Activated T-cell treated with anti-CD3 and anti-CD28 coated beads, Interleukin-2, amount 50 U/mL, for 72 hours (primary cell): ENCODE measurements at places on chromosomes 3 and 15.

- DNase-seq = no peak
These were observed 109.6 kb upstream of the TMCO5A start for GRCh38 chr15:37824717-37825382.

DNA sequence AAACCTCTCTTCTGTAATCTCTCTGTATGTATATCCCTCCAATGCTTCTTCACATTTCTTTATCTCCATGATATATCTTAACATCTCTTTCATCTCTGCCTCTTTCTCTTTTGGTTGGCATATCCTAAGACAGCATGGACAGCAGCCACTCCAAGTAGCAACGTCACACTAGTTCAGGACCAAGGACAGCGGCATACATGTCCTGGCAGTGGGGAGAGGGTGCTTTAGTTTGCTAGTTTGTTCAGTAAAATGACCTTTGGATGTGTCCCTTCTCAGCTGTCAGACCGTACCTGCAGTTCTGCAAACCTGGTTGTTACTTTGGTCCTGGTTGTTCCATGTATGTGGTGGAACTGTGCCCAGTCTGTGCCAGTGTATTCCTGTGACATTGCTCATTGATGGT, 225.6 kb upstream of the ROPN1 start:
- DNase-seq = peak; percentile 20

- no peak for DNase-seq
These were observed 146.0 kb upstream of the FRMD4B start for GRCh38 chr3:69531576-69532546.

- DNase-seq = no peak
These were observed 147.3 kb upstream of the ZNF385D start for GRCh38 chr3:21898316-21898715.

DNA sequence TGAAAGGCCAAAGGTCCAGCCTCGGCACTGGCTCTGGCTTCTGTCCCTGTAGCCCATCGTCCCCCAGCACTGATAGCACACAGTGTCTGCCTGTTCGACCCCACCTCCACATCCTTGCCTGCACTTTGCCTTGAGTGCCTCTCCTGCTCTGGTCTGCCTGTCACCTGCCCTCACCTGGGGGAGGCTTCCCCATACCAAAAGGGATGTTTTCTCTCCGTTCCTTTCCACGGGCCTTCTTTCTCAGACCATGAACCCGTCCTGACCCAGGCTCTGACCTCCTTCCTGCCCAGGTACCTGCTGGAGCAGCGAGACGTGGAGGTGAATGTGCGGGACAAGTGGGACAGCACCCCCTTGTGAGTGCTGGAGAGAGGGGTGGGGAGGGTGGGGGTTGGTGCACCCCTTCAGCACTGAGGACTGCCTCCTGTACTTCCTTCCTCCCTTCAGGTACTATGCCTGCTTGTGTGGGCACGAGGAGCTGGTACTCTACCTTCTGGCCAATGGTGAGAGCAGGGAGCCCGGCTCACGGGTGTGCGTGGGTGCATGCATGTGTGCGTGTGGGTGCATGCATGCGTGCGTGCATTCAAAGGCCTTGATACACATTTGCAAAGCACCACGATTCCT, 1.5 kb downstream of the ABTB1 start:
- no peak for DNase-seq

- no peak for DNase-seq
These were observed 149.5 kb upstream of the EPHA3 start for GRCh38 chr3:88957711-88958439.

GRCh38 chr15:27089233-27089586, 118.2 kb downstream of the GABRG3 start:
- no peak for DNase-seq

DNA sequence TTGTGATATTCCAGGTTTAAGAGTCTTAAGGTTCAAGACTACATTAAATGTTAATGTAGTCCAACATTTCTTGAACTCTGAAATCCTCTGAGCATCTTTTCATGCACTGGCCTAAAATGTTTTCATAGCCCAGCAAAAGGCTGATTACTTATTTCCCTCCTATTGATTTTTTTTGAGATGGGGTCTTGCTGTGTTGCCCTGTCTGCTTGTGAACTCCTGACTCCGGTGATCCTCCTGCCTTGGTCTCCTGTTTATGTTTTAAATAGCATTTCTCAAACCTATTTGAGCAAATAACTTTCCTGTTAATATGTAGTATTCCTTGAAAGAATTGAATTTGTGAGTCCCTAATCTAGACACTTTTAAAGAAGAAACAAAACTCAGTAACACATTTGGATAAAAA, 133.5 kb downstream of the IGF1R start:
- no peak for DNase-seq

GRCh38 chr15:78085928-78086327, 6.4 kb upstream of the SH2D7 start:
- no peak for DNase-seq

DNA sequence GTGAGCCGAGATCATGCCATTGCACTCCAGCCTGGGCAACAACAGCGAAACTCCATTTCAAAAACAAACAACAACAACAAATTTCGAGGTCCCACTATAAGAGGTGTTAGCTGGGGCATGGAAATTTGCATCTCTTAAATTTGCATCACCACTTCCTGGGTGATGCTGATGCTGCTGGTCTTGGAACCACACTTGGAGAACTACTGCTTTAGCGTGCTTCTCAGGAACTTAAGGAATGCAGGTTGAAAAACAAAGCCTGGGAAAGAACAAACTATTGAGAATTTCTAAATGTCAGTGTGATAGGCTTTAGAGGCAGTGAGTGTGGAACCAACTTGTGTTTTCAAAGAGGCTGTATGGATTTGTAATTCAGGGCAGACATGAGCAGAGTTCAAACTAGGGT, 858.4 kb upstream of the ARPP21 start:
- DNase-seq = no peak

- no peak for DNase-seq
These were observed 25.9 kb upstream of the SLC41A3 start for GRCh38 chr3:126109880-126110235.

GRCh38 chr15:101172501-101173071, 79.3 kb downstream of the CHSY1 start:
- no peak for DNase-seq

DNA sequence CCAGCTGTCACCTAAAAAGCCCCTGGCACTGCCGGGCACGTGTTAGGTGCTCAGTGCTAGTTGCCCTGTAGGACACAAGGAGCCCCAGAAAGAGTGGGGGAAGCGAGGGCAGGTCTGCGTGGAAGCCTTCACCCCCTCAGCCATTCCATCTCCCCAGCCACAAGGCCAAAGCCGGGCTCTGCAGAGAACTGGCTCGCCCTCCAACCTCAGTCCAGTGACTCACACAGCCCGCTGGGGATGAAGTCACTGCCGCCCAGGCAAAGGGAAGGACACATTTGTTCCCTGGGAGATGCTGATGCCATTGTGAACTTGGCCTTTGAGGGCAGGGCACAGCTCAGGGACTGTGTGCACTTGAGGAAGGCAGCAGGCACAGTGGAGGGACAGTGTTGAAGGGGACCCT, 48.1 kb downstream of the IQSEC1 start:
- no peak for DNase-seq

- no peak for DNase-seq
These were observed 155.2 kb downstream of the FAM43A start for GRCh38 chr3:194840661-194841514.

DNA sequence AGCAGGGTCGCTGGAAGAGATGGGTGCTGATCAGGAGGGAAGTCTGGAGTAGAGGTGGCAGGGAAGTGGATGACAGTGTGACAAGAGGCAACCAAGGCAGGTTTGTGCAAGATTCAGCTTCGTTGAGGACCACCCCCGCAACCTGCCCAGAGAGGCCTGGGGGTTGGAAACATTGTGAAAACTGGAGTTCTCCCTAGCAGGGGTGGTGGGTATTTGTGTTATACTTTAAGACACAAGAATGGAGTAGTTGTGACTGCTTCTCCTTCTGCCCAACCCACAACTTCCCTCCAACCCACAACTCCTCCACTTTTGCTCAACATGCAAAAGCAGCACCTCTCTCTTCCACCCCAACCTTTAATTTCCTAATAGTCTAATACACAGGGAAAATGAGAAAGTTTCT, 8.6 kb upstream of the ARNT2 start:
- DNase-seq = no peak

- DNase-seq = no peak
These were observed 23.9 kb downstream of the ALDH1L1 start for GRCh38 chr3:126156468-126156867.

GRCh38 chr15:48963524-48964113, at the start of gene SHC4:
TSS of gene SHC4 (minus strand) at chr15:48963919. CDS start at chr15:48963015, 904 bp downstream.
- DNase-seq = no peak

DNA sequence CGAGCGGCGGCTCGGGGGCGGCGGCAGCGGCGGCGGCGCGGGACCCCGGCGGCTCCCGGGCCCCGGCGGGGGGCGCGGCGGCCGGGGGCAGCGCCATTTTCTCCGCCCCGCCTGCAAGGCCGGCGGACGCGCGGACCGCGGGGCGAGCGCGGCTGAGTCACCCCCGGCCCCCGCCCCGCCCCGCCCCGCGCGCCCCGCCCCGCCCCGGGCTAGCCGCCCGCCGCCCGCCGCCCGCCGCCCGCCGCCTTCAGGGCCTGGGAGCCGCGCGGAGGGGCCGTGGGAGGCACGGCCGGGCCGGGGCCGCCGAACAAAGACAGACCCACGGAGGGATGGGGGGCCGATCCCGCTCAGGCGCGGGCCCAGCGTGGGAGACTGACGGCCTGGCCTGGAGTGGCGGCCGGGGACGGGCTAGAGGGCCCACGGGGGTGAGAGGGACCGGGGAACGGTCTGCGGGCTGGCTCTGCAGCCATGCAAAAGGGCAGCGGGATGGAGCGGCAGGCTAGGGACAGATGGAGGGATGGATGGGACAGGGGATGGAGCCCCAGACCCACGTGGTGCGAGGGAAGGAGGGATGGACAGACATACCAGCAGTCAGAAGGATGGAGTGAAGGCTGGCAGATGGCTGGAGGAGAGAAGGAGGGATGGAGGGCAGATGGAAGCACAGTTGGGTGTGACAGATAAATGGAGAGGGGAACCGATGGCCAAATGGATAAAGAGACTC, at the start of gene EIF4E3:
TSS of gene EIF4E3 (minus strand) at position 132 of the 721 bp plus-strand sequence. CDS start at position 97, 35 bp downstream.
- DNase-seq = peak; percentile 53

- no peak for DNase-seq
These were observed 5.9 kb downstream of the FLNB start for GRCh38 chr3:58013973-58014649.

GRCh38 chr3:125647318-125648014, 52.2 kb upstream of the OSBPL11 start:
- DNase-seq = no peak

GRCh38 chr15:82677720-82678323, 30.7 kb upstream of the CPEB1 start:
- no peak for DNase-seq

DNA sequence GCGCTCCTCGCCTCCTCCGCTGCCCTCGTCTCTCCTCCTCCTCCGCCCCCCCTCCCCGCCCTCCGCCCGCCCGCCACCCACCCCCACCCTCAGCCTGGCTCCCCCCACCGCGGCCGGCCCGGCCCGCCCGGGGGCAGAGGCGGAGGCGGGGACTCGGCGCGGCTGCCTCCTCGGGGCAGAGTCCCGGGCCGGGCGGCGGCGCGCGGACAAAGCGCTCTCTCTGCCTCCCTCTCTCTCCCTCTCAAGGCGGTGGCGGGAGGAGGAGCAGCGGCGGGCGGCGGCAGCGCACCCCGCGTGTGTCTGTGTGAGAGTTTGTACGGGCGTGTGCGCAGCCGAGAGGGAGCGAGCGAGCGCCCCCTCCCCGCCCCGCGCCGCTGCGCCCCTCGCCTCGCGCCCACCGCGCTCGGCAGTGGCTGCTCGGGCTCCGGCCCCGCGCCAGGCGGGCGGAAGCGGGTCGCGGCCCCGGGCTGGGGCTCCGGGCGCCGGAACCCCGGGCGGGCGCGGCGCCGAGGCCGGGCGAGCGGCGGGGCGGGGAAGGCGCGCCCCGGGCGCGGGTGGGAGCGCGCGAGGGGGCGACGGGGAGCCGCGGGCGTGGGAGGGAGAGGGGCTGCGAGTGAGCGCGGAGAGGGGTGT, at the start of gene IGF2BP2:
TSS of gene IGF2BP2 (minus strand) at position 37 of the 633 bp plus-strand sequence. CDS start 82 bp downstream, outside the sequence.
- peak; percentile 73 for DNase-seq

- no peak for DNase-seq
These were observed 83.4 kb downstream of the TLE3 start for GRCh38 chr15:70014331-70014730.

GRCh38 chr3:24952388-24952787, 457.7 kb upstream of the THRB start:
- DNase-seq = no peak

GRCh38 chr3:4746241-4746958, 232.8 kb upstream of the BHLHE40 start:
- no peak for DNase-seq

DNA sequence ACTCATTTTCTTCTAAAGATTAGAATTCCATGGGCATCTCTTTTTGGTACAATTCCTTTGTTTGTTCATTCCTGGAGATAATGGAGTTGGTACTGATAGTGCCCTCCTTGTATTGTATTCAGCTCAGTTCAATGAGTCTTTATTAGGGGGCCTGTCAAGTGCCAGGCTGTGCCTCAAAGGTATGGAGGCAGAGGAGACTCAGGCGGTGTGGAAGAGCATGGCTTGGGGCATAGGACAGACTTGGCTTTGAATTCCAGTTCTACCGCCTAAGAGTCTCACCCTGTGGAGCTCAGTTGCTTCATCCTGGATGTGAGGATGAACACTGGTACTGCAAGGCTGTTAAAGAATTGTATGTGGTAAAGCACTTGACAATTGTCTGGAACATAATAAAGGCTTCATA, 196.6 kb upstream of the IL12A start:
- no peak for DNase-seq

DNA sequence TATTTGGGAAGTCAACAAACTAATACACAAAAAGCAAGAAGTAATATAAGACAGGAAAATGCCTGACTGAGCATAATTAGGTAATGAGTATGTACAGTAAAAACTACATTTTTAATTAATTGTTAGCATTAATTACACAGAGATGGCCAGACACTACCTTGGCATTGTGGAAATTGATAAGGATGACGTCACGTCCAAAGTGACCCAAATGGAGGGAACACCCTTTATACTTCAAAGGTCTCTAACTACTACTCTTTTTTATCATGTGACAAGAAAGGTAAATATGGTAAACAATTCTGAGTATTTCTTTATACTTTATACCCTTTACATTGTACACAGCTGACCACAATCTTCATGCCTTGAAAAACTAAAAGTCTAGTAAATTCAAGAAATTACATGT, 22.4 kb upstream of the GUCA1C start:
- no peak for DNase-seq
